NCI-H2171 (cell line): ENCODE measurements at places on chromosomes 1 and 21.

DNA sequence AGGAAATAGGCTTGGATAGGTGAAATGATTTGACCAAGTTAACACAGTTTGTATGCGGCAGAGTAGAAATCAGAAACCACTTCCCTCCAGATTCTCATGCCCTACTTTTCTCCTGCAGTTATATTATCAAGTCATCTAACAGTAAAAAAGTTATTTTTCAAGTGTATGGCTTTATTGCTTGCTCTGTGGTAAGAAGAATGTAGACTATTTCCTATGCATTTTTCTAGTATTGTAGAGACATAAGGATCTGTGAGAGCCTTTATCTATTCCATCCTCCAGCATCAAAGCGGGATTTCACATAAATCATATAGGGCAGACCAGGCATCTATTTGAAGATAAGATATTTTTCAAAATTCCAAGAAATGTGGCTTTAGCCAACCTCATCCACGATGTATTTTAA is 208.5 kb downstream of the TTLL7 start:
- no peak for DNase-seq

DNA sequence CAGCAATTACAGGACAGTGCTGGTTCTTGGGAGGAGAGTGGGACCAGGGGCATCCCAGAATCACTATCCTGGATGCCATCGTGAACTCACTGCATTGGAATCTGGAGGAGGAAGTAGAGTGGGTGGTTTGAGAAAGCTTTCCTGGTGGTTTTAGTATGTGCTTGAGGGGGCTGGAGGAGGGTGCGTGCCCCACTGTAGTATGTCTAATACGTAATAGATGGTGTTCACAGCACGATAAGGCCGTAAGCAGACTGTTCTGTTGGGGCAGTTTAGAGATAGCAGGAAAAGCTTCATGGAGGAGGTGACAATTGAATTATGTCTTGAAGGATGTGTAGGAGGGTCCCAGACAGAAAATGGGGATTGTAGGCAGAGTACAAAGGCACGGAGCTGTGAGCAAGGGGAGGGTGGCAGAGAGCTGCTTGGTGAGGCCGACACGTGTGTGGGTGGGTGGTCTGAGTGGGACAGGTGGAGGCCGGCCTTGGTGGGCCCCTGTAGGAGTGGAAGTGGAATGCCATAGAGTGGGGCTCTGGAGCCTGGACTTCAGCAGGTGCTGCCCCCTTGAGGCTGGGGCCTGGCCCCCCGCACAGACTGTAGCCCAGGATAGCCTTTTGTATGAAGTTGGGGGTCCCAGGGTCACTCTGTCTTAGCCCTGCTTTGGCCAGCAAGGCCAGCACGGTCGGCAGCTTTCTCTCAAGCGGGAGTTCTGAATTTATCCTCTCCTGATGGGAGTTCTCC is 37.0 kb downstream of the IL6R start:
- no peak for DNase-seq

DNA sequence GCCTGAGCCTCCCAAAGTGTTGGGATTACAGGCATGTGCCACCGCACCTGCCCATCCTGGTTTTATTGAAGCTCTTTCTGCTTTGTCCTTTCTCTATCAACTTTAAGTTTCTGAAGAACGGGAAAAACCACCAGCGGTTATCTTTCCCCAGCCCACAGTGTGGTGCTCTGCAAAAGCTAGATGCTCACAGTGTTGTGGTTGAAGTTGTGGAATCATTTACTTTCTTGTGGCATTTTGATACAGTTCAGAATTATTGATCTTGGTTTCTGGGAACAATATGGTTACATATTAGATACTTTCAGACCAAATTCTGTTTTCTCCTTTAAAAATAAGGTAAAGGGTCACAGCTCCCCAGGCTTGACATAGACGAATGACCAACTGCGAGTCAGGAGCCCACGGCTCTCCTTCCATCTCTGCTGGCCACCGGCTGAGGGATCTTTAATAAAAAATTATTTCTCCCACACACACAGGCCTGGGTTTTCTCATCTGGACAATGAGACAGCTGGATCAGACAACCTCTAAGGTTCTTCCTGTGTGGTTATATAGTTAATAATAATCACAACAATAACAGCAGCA is 385.3 kb downstream of the SETD4 start:
- DNase-seq = no peak

- DNase-seq = no peak
Observed at GRCh38 chr1:27005648-27006496, 6.8 kb downstream of the TENT5B start.

DNA sequence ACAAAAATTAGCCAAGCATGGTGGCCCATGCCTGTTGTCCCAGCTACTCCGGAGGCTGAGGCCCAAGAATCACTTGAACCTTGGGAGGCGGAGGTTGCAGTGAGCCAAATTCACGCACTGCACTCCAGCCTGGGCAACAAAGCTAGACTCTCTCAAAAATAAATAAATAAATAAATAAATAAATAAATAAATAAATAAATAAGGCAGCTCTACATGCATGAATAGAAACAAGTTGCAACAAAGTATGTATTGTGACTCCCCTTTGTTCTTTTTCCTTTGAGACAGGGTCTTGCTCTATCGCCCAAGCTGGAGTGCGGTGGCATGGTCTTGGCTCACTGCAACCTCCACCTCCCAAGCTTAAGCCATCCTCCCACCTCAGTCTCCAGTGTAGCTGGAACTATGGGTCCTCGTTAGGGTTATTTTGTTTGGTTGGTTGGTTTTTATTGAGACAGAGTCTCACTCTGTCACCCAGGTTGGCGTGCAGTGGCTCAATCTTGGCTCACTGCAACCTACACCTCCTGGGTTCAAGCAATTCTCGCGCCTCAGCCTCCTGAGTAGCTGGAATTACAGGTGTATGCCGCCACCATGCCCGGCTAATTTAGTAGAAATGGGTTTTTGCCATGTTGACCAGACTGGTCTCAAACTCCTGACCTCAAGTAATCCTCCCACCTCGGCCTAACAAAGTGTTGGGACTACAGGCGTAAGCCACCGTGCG is 8.0 kb downstream of the USP48 start:
- no peak for DNase-seq

DNA sequence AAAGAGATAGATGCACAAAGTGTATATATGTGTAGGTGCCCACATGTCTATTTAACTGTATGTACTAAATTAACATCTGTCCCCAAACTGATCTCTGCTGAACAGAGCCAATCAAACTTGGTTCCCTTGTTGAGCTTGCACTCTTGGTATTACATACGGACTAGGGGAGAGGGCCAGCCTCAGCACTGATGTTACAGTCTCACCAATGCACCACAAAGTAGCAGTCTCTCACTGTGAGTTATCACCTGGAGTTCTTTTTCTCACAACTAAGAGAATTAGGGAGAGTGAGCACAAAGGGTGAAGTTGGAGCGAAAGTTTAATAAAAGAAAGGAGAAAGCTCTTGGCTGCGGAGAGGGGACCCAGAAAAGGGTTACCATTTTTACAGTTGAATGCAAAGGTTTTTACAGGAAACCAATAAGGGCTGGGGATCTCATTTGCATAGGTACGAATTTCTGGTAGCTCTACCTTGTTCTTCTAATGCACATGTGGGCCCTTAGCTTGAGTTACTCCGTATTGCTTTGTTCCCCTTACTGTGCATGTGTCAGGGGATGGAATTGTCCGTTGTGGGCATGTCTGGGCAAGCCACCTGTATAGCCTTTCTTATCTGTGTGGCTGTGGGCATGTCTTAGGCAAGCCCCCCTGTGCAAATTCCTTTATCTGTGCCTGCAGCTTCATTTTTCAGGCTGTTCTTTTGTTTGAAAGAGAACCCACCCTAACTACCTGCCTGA is 13.3 kb upstream of the CHI3L2 start:
- no peak for DNase-seq

GRCh38 chr21:21000591-21001175 is 2.5 kb downstream of the NCAM2 start:
- DNase-seq = no peak

GRCh38 chr1:6834366-6834765 is 49.1 kb downstream of the CAMTA1 start:
- DNase-seq = no peak

DNA sequence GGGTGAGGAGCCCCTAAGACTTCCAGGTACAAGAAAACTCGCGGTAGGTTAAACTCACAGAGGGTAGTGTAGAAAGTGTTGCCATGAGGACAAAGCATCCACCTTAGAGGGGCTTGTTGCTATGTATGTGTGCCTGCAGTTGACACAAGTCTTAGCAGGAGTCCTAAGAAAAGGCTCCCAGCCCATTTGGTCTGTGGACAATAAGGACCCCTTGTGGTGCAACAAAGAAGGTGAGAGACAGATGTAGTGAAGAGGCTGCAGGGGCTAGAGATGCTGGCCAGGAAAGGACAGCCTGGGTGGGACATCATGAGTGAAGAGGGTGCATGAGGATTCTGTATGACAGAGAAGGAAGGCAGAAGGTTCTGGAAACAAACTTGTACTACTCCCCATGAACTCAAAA is 36.3 kb upstream of the IL10 start:
- DNase-seq = no peak

- DNase-seq = no peak
Observed at GRCh38 chr1:224623310-224623714, 7.2 kb downstream of the CNIH3 start.

DNA sequence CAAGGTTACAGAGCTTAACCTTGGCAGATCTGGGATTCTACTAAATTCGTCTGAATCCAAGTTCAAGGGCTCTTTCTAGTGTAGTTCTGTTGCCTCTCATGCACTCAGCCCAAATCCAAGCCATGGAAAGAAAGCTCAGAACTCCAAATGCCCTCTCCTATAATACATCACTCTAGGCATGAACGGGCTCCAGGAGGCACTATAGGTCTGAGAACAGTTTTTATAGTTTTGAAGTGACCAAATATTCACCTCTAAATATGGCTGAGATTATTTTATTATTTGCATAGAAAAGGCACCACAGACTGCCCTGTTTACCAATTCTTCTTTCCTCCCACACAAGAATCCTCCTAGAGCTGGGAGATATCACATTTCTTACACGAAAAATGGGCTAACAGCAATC is 327.9 kb upstream of the BEND5 start:
- no peak for DNase-seq

GRCh38 chr21:44949779-44950198 is 10.0 kb downstream of the SLX9 start:
- DNase-seq = no peak

GRCh38 chr1:86596741-86597290 is 49.9 kb downstream of the CLCA4 start:
- DNase-seq = no peak

DNA sequence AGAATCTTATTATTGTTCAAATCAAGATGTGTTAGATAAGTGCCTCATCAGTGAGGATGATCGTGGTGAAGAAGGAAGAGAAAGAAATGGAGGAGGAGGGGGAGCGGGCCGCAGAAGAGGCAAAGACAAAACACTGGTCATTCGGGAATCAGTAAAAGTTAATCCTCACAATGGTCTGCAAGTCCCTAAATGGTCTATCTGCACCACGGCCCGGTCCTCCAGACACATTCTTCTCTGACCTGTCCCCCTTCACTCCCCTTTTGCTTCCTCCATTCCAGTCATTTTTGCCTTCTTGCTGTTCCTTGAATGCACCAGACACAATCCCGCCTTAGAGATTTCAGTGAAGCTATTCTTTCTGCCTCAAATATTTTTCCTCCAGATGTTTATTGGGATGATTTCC is 240.1 kb upstream of the ADGRL2 start:
- no peak for DNase-seq

GRCh38 chr1:107100331-107100984 is 40.4 kb upstream of the NTNG1 start:
- DNase-seq = no peak

- DNase-seq = no peak
Observed at GRCh38 chr21:33126569-33126968, 56.6 kb downstream of the OLIG1 start.
